ENCODE measurements at places on chromosomes 3 and 15.

DNA sequence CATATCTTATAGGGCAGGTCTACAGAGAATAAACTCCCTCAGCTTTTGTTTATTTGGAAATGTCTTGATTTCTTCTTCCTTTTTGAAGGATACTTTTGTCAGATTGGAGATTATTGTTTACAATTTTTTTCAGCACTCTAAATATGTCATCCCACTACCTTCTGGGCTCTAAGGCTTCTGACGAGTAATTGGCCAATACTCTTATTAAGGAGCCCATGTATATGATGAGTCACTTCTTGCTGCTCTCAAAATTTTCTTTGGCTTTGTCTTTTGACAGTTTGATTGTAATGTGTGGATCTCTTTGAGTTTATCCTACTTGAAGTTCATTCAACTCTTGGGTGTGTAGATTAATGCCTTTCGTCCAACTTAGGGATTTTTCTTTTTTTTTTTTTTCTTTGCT lies 28.9 kb upstream of the CD200R1L start:
- DNase-seq = no peak

DNA sequence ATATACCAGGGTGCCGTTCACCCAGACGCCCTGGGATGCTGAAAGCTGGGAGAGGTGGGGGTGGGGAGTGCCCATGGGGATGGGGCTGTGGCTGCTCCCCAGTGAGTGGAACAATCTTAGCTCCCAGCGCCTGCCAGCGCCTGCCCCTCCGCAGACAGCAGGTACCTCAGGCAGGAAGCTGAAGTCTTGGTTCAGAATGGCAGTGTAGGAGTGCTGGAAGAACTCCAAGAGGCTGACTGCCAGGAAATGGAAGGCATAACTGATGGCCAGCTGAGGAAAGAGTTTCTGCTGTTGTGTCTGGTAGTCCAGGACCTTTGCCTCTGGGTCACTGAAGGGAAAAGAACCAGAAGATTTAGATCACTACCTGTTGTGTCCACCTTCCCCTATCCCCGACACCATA lies 8.4 kb downstream of the ACOX2 start:
- DNase-seq = no peak

DNA sequence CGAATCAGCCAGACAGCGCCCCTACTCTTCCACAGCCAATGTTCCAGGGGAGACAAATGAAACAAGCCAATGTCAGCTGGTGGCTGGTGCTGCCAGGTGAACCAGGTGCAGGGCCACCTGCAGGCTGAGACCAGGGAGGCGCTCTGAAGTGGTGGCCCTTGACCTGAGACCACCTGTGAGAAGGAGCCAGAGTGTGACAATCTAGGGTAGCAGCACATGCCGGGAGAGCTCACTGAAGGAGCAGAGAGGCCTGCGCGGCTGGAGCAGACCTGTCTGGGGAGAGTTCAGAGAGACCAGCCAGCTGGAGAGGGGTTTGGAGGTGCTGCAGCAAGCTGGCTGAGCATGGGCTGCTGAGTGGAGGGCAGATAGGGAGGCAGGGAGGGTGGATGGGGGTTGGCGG lies 693 bp upstream of the STAB1 start:
- DNase-seq = no peak

DNA sequence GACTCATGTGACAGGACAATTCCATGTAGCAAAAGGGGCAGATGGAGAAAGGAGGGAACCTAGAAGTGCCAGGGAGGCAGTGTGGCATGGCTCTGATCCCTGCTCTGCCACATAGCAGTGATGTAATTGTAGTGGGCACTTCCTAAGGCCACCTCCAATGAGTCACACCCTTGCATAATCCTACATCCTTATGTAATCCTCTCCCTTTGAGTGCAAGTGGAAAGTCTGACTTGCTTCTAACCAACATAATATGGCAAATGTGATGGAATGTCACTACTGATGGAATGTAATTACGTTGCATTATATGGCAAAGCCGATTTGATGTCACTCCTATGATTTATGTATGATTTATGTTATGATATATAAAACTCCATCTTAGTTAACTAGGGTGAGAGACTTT lies 72.9 kb upstream of the ATP2C1 start:
- no peak for DNase-seq

DNA sequence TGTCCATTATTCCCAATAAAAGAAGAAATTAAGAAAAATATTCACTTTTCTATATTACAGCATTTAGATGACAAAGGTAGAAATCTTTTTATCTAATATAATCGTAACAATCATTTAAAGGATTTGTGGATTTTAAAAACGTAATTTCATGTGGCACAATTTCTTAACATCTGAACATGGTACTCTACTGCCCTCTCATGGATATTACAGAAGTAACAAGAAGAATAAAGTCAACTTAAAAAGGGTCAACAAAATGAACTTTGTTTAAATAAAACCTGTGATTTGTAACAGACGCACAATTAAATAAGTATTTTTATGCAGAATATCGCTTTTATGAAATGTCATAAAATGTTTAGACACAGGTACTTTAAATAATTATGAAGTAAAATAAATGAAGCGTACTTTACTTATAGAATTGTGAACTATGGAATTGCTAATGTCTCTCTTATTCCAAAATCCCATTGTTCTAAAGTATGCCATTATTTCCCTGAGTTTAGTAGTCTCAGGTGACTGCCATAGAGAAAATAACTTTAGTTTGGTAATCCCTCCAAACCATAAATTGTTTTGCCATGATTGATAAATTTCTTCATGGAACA lies 366.8 kb upstream of the ZNF385D start:
- no peak for DNase-seq

DNA sequence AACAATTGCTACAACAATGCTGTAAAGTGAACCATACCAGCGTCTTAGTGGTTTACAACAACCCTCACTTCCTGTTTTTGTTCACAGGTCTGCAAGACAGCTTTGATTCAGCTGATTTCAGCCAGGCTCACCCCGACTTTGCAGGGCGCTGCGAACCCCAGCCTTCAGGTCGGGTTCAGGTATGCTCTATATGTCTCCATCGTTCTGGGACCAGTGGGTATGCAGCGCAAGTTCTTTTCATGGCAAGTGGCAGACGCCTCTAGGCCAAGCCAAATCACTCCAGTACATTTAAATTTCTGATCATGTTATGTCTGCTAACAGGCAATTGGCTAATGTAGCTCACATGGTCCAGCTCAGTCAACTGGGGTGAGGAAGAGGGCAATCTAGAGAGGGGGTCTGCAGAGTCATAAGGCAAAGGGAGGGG lies 52.4 kb upstream of the RGMA start:
- DNase-seq = peak; percentile 50

- no peak for DNase-seq
Observed at GRCh38 chr3:9194509-9195184, 54.8 kb downstream of the SRGAP3 start.

GRCh38 chr3:125231895-125232294 lies 19.3 kb upstream of the SLC12A8 start:
- DNase-seq = no peak

GRCh38 chr3:187616307-187616972 lies 53.8 kb downstream of the SST start:
- DNase-seq = peak; percentile 32

DNA sequence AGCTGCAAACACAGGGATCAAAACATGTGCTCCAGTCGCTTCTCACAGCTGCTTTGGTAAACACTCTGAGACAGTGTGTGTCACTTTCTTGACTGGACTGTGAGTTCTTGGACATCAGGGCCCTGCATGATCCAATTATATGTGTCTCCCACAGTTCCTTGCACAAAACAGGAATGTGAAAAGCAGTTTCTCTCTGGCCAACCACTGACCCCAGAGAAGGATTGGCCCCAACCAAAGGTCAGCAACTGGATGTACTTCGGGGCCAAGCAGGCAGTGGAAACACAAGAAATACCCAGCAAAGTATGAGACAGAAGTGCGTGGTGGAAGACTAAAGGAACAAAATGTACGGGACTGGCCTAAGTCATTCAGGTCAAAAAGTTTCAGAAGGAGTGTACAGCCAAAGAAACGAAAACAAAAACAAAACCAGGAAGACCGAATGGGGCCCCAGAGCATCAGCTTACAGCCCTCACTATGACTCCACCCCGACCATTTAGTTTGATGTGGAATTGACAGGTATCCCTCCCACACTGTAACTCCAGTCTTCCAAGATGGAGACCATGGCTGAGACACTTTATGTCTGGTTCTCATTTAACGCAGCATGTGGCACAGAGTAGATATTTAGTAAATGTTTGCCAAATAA lies 76.7 kb upstream of the LPP start:
- DNase-seq = no peak

DNA sequence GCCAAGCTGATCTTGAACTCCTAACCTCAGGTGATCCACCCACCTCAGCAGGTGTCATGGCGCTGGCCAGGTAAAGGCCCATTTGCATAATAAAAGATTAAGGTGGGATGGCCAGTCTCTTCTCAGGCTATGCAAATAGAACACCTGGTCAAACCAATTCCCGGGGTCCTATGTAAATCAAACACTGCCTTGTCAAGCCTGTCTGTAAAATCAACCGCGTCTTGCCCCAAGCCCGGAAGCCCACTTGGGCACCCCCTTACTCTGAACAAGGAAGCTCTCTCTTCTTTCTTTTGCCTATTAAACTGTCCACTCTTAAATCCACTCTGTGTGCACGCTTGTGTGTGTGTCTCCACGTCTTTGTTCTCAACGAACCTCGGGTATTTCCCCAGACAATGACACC lies 13.0 kb upstream of the POC1A start:
- no peak for DNase-seq

DNA sequence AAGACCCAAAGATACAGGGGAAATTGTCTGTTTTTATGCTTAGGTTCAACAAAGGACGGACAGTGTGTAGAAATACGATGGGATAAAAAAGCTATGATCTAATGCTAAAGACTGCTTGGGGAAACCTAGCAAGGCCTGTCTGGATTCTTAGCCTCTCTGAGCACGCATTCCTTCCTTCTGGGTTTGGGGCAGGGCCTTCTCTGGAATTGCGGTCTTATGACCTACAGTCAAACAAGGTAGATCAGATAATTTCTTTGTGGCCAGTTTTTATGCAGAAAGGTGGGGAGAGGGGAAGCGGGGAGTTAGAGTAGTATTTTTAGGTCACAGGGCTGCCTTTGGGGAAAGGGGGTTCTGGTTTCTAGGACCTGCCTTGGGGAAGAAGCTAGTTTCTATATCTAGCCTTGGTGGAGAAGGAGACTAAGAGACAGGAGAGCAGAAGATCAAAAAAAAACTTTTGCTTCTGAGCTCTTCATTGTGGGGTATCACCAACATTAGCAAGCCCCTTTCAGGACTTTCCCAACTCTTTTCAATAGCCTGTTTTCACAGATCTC lies 39.1 kb upstream of the LIPC start:
- DNase-seq = no peak

DNA sequence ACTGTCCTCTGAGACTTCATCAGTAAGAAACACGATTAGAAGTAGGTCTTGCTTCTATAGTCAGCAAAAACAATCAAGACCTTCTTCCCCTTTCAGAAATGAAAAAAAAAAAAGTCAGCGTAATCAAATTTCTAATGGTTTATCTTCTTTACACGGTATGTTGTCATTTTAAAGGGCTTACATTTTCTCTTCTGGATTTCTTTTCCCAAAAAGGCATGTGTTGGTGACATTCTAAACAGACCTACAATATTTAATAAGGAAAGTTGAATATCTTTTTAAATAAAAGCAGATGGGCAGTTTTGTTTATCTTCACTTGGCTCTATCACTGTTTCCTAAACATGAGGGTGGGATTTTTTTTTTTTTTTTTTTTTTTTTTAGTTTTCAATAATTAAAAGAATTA lies 197.3 kb upstream of the ADAMTS9 start:
- DNase-seq = no peak

DNA sequence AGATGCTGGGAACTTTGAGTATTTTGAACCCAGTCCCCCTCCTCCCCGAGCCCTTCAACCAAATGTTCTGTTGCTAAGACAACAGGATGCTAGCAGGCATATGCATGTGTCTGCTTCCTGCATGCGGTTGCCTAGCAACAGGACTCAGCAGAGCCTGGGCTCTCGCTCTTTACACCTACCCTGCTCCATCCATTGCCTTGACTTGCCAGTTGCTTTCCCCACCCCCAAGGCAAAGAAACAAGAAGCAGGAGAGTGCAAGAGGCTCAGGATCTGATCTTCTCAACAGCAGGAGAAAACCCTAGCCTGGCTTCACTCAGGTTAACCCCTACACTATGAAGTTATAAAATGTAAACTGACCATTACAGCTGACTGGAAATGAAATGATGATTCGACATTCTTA lies 393.0 kb downstream of the IGSF11 start:
- DNase-seq = no peak

- DNase-seq = no peak
Observed at GRCh38 chr15:85482894-85483293, 102.5 kb downstream of the AKAP13 start.

DNA sequence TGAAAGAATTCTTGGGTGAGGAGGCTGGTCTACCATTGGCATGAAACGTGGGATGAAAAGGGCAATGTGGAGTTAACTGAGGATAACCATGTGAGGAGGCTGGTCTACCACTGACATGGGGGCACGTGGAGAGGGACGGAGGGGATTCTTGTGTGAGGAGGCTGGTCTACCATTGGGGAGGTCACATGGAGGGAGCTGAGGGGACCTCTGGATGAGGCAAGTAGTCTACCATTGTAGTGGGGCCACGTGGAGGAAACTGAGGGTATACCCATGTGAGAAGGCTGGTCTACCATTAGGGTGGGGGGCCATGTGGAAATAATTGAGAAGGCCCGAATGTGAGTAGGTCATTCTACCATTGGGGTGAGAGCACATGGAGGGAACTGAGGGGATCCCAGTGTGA lies 154.1 kb downstream of the FBLN2 start:
- no peak for DNase-seq

GRCh38 chr15:39447881-39448280 lies 133.0 kb upstream of the THBS1 start:
- no peak for DNase-seq

GRCh38 chr15:72813345-72814004 lies 29.9 kb upstream of the ADPGK start:
- no peak for DNase-seq
